ENCODE measurements at places on chromosomes 7 and 10.

- DNase-seq, result no peak
These were observed 934 bp downstream of the PRTFDC1 start for GRCh38 chr10:24951201-24952142.

- peak; percentile 25 for DNase-seq
These were observed 4.9 kb upstream of the SCD start for GRCh38 chr10:100341953-100342626.

GRCh38 chr10:71332466-71332865 lies 13.4 kb downstream of the SLC29A3 start:
- no peak for DNase-seq

GRCh38 chr7:150900675-150901074 lies 48.4 kb downstream of the AOC1 start:
- no peak for DNase-seq

- no peak for DNase-seq
These were observed 66.3 kb upstream of the IL6 start for GRCh38 chr7:22660732-22661131.

DNA sequence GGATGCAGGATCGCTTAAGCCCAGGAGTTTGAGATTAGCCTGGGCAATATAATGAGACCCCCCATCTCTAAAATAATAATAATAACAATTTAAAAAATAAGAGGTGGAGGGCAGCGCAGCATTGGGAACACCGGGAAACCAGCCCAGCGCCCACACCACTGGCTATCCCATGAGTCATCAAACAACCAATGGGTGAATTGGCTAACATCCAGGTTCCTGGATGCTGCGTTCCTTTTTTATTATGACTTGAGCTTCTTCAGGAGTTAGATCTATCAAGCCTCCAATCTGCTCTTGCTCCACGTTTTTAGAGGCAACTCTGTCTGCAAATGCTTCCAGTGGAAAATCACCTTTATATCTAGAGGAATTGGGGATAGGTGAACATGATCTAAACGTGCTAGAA lies 10.0 kb upstream of the LRRC4 start:
- no peak for DNase-seq

GRCh38 chr7:101538596-101539459 lies 90.3 kb downstream of the MYL10 start:
- DNase-seq, result no peak

DNA sequence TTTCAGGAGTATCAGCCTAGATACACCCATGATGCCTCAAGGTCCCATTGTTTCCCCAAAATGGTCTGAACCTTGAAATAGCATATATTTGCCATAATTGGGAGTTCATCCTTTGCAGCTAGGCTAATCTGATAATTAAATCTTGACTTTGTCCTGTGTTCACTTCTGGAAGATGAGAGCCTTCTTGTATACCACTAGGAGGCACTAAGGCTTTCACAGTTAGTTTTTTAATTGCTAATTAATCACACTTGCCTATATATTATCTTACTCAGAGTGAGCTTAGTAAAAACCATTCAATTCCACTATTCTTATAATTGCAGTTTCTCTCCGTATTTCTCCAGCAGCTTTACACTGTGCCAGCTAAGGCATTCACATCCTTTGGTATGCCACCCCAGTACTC lies 48.7 kb upstream of the MAGI2 start:
- no peak for DNase-seq

- DNase-seq, result no peak
These were observed 164.4 kb upstream of the PPP2R2D start for GRCh38 chr10:131736321-131736980.

GRCh38 chr10:89556600-89556999 lies 21.2 kb upstream of the SLC16A12 start:
- no peak for DNase-seq

- no peak for DNase-seq
These were observed 53.7 kb downstream of the SLC16A12 start for GRCh38 chr10:89481662-89482061.
